Peyer's patch (tissue), 4 donors: ENCODE measurements at places on chromosomes 12 and 14. TPM values are rescaled to one million over a fixed set of nuclear protein-coding genes. Genes with fewer than 3 reads are reported as not detected.

- DNase-seq = no peak
Observed at GRCh38 chr12:84376320-84376719, 536.3 kb downstream of the SLC6A15 start.

GRCh38 chr14:81402123-81402495, 2.0 kb upstream of the STON2 start:
- DNase-seq = no peak

TSPAN31 gene
- 60.1 TPM for total RNA-seq

- no peak for DNase-seq
Observed at GRCh38 chr14:64394423-64394822, 6.3 kb downstream of the MTHFD1 start.

GRCh38 chr14:58964598-58964928, 223.9 kb upstream of the DAAM1 start:
- no peak for DNase-seq

GRCh38 chr14:41868396-41868795, 261.7 kb downstream of the LRFN5 start:
- no peak for DNase-seq

DNA sequence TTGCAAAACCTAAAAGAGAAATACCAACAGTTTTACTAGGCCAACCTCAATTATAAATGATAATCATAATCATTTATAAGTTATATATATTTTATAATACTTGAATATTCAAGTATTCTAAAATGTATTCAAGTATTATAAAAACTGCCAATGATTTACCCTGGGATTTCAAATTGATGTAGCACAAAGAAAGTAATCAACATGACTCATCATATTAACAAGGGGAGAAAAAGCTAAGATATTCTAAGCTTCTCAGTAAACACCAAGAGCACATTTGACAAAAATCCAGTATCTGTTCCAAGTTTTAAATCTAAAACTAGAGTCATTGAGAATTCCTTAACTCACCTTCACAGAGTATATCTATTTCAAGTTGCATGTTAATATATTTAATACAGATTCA, 56.1 kb downstream of the CAPZA3 start:
- DNase-seq = no peak

DNA sequence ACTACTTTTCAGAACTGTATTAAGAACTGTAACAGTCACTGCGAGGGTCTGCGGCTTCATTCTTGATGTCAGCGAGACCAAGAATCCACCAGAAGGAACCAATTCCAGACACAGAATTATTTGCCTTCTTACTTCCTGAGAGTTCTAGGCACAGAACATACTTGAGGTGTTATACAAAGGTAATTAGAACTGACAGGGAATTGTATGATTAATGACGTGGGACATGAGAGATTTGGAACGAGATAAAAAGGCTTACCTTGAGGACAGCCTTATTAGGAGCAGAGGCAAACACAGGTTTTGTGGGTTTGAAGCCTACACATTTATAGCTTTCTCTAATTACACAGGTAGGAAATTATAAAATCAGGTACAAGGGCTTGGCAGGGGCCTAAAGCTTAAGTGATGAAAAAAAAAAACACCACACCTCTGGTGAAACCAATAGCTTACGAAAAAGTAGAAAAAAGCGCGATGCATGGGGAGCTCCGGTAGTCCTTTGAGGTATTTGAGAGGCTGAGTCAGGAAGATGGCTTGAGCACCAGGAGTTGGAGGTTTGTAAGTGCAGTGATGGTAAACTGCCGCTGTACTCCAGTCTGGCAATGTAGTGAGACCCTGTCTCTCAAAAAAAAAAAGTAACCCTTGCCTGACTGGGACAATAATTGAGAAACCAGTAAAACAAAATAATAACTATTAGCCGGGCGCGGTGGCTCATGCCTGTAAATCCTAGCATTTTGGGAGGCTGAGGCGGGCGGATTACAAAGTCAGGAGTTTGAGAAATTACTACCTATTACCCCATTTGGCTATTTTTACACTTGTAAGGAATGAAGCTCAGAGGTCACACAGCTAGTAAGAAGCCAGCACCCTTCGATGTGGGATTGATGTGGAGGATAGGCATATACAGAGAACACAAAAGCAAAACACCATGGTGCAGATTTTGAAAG, 795 bp upstream of the ACOT2 start:
- DNase-seq = no peak

DNA sequence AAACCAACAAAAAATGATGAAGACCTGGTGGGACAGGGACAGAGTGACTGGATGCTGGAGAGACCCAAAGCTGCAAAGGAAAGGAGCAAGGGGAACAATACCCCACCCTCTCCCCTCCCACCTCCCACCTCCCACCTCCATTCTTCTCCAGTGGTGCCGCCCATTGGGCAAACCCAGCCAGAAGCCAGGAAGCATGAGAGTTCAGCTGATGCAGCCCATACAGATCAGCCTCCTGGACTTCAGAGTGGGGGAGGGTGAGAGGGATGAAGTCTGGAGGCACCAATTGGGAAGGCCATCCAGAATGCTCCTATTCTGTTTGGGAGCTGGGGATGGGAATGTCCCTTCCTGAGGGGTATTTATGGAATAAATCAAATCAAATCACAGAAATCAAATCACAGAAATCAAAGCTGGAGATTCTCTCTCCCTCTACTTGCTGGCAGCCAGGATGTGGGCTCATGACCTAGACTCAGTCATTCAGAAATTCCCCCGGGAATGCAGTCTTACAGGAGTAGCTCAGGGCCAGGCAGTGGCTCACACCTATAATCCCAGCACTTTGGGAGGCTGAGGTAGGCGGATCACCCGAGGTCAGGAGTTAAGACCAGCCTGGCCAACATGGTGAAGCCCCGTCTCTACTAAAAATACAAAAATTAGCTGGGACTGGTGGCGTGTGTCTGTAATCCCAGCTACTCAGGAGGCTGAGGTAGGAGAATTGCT, 31.1 kb downstream of the IRF2BPL start:
- no peak for DNase-seq

DNA sequence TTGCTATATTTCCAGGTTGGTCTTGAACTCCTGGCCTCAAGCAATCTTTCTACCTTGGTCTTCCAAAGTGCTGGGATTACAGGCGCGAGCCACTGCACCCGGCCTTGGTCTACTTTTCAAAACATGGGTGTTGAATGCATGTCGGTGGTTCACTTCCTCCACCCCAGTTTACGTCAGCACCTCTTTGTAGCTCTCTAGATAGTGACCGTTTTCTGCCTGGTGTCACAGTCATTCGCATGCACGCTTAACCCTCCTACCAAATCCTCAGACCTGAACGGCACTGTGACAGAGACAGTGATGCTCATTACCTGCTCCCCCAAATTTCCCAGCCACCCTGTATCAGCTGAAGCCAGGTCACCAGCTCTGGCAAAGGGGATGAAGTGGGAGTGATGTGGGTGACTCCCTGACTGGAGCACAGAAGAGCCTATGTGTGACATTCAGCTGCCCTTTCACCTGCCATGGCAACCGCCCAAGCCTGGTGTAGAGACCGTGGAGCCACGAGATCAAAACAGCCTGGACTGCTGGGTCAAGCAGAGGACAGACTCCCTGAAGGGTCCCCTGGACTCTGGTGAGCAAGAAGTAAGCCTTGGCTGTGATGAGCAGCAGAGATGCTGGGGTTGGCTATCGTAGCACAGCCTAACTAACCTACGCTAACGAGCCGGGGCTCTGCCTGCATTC, 66.2 kb upstream of the GPR68 start:
- no peak for DNase-seq

SYCP3 gene
- not detected for total RNA-seq

- DNase-seq = no peak
Observed at GRCh38 chr12:46549527-46550265, 177.1 kb upstream of the SLC38A2 start.

- DNase-seq = no peak
Observed at GRCh38 chr14:31902002-31902401, 175.1 kb upstream of the ARHGAP5 start.

DNA sequence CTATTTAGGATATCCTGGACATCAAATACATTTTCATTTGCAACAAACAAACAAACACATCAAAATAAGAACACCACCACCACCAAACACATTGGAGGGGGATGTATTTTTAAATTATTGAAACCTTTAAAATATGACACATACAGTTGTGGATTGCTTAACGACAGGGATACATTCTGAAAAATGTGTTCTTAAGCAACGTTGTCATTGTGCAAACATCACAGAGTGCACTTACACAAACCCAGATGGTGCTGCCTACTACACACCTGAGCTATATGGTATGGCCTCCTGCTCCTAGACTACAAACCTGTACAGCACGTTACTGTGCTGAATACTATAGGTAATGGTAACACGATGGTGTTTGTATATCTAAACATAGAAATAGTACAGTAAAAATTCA, 19.4 kb downstream of the PYGL start:
- no peak for DNase-seq

- no peak for DNase-seq
Observed at GRCh38 chr14:52111583-52111982, 42.7 kb upstream of the NID2 start.

DNA sequence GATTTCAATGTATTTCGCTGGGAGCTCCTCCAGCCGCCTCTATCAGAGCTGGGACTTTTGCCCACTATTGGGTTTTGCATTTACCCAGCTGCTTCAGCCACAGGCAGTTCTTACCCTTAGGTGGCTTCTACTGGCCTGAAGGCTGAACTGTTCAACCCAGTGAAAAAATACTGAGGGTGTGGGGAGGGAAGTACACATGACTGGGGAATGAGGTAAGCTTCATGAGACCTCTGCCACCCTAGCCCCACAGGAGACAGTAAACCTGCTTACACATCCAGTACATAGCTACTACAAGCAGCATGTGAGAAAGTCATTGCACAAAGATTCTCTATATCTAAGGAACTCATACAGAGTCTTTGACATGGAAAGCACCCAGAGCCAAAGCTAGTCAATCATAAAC, 411.1 kb downstream of the SYT1 start:
- no peak for DNase-seq

KERA gene
- not detected for total RNA-seq

AMDHD1 gene
- 2.5 TPM for total RNA-seq

- no peak for DNase-seq
Observed at GRCh38 chr14:63535918-63536317, 7.3 kb downstream of the PPP2R5E start.

DNA sequence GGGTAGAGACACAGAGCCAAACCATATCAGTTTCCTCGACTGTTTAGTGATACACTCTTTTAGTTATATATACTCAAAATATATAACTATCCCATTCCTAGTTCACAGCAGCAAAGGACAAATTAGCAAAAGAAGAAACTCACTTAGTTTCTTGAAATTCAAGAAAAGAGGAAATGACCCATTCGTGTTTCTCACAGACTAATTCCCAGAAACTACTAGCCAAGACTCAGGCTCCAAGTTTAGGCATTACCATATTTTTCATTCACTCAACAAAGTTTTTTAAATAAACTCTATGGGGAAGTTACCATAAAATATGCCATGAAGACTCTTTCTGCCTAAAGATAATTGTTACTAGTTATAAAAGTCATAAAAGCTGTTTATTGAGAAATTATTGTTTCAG, 152.3 kb upstream of the DAAM1 start:
- no peak for DNase-seq

DNA sequence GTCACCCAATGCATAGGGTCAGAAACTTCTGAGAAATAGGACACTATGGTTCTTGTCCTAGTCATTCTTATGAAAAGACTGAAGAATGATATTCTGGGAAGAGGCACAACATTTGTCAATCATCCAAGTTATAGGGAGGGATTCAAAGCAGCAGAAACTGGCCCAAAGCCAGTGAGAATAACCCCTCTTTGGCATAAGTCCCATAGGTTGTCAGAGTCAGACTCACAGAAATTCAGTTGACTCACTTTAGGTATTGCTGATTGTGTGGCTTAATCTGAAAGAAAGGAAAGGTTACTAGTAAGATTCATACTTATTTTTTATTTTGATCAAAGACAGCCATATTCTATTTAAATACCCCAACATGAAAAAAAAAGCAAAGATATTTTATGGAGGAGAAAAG, 151.0 kb downstream of the SRGAP1 start:
- no peak for DNase-seq

REP15 gene
- 14.3 TPM for total RNA-seq

DNA sequence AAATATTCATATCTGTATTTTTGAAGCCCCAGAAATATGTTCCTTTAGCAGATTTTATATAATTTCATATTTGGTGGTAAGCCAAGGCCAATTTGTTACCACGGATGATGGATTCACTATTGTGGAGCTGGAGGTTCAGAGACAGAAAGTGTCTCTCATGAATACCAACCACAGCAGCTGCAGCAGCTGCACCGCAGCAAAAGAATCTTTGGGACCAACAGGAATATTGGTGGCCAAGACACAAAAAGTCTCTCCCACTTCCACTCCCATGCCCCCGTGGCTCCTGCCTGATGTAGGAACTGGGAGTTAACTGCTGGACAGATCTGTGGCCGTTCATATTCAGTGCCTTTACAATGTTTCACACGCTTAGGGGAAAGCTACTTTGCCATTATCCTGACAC, 155.3 kb downstream of the ADAMTS20 start:
- DNase-seq = no peak

DNA sequence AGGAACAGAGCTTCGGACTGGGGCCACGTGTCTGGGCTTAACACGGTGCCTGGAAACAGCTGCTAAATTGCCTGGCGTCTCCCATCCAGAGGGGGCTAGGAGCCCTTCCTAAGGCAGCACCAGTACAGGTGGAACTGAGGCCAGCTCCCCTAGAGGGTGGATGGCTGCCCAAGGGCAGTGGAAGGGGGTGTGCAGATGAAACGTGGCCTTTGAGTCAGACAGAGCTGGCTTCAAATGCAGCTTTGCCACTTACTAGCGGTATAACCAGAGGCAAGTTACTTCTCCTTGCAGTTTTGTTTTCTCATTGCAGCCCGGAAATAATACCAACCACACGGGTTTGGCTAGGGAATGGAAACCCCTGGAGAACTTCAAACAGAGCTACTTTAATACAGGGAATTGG, 59.3 kb upstream of the SLC24A4 start:
- DNase-seq = no peak

GRCh38 chr14:88327497-88327896, 4.4 kb upstream of the KCNK10 start:
- DNase-seq = no peak

AEBP2 gene
- 40.1 TPM for total RNA-seq

AP5M1 gene
- 74.3 TPM for total RNA-seq

GRCh38 chr14:100721568-100721967, 5.1 kb upstream of the DLK1 start:
- DNase-seq = no peak

WNT5B gene
- total RNA-seq = 9.1 TPM

DNA sequence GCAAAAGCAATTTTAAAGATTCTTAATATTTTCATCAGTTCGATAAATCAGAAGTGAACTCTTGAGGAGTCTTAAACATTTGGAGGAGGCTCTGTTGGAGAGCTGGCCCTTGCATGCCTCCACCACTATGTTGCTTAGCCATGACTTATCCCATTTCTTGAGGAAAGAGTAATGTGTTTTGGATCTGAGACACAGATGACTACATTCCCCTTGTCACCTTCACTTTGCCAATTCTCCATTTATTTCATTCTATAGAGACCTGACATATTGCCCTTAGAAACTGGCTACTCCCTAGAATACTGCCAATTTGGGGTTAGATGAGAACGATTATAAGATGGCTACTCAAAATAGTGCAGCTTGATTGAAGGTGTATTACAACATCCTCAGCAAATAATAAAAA, 157.4 kb upstream of the TMEM260 start:
- no peak for DNase-seq

TSHR gene
- total RNA-seq = not detected

GPRC5D gene
- 1.3 TPM for total RNA-seq
